ENCODE measurements at places on chromosomes 2 and 18. TPM values are rescaled to one million over a fixed set of nuclear protein-coding genes. Genes with fewer than 3 reads are reported as not detected.

DNA sequence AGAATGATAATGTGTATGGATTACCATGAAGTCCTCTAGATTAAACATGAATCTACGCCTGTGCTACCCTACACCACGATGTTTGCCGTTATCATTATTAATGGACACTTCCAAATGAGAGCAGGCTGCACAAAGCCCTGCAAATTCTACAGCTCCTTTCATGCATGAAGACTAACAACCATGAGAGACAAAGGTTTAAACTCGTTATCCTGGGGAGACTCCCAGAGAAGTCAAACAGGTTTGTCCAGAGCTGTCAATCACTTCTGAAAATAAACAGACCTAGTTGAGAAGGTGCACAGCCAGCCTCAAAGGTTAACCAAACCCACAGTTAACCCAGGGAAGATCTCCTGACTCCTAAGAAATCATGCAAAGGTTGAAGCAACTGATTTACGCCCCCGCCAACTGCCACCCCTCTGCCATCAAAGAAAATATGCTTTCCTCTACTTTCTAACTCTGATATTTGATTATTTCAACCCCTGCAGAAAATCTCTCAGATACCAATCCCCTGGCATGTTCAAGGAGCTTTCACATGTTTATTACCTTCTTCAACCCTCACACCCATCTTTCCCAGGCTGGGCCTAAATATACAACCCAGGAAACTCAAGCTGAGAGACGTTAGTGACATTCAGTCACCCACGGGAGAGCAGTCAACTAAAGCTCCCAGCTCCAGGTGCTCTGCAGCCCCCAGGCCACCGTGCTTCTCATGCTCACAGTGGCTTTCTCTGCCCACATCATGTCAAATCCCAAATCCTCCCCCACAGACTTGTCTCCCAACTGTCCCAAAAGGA is 35.9 kb downstream of the MYO5B start:
- H3K36me3 ChIP-seq: peaks cover 2% of the 10 kb centered on the region
- no peak overlapping the region for H3K4me3 ChIP-seq
- H3K27ac ChIP-seq: no peak overlapping the region
- H3K4me1 ChIP-seq: peaks cover 3% of the 10 kb centered on the region

Gene CRYGD
- total RNA-seq: not detected

Gene MTCL1
- 43.9 TPM for total RNA-seq

Gene TFPI
- 161 TPM for total RNA-seq

Gene SLC16A14
- total RNA-seq: 4.9 TPM

Gene NLRC4
- total RNA-seq: not detected

DNA sequence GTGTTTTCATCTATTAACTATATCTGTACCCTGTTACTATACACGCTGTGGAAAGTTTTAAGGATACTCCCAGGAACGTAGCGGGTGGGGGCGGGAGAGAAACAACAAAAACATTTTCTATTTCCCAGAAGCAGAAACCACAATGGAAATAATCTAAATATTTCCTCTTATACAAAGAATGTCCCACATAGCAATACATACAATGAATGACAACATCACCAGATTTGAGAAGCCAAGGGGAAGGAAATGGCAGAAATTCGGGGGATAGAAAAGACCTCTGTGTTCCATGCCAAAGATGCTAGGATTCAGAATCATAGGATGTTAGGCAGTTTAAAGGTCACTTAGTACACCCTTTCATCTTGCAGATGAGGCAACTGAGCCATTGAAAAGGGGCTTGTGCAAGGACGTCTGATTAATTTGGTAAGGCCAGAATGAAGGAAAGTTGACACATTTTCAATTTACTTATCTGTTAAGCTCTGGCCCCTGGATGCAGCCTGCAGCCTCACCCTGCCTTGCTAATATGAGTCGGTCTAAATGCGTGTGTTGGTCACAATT is 41.1 kb upstream of the SCYGR1 start:
- no peak overlapping the region for H3K4me3 ChIP-seq
- H3K27me3 ChIP-seq: no peaks in the 10 kb centered on the region
- H3K36me3 ChIP-seq: peaks cover 11% of the 10 kb centered on the region

Gene DSC1
- not detected for total RNA-seq

Gene SPDYA
- total RNA-seq: 3.4 TPM

GRCh38 chr2:134217351-134217750 is 36.5 kb upstream of the MGAT5 start:
- DNase-seq: no peak
- H3K36me3 ChIP-seq: no peaks in the 10 kb centered on the region
- H3K4me1 ChIP-seq: no peaks in the 10 kb centered on the region

- no peak overlapping the region for H3K4me3 ChIP-seq
- H3K27me3 ChIP-seq: no peaks in the 10 kb centered on the region
- H3K36me3 ChIP-seq: no peaks in the 10 kb centered on the region
- H3K27ac ChIP-seq: no peak overlapping the region
- no peak for DNase-seq
- no peaks in the 10 kb centered on the region for H3K4me1 ChIP-seq
These were observed 378.4 kb downstream of the LPIN1 start for GRCh38 chr2:12124790-12125189.

GRCh38 chr2:85330839-85331636 is 3.2 kb upstream of the TGOLN2 start:
- H3K27me3 ChIP-seq: no peaks in the 10 kb centered on the region
- peaks cover 26% of the 10 kb centered on the region for H3K4me1 ChIP-seq
- H3K4me3 ChIP-seq: no peak overlapping the region
- peaks cover 2% of the 10 kb centered on the region for H3K36me3 ChIP-seq

- H3K27me3 ChIP-seq: no peaks in the 10 kb centered on the region
- peaks cover 4% of the 10 kb centered on the region for H3K36me3 ChIP-seq
- H3K4me3 ChIP-seq: peak overlapping the region; percentile 84
These were observed 1.2 kb downstream of the KDSR start for GRCh38 chr18:63365876-63366212.

- no peak overlapping the region for H3K4me3 ChIP-seq
- peaks cover 3% of the 10 kb centered on the region for H3K4me1 ChIP-seq
- no peak for DNase-seq
- H3K36me3 ChIP-seq: peaks cover 15% of the 10 kb centered on the region
- no peaks in the 10 kb centered on the region for H3K27me3 ChIP-seq
These were observed 34.7 kb downstream of the SPOPL start for GRCh38 chr2:138536302-138536701.

DNA sequence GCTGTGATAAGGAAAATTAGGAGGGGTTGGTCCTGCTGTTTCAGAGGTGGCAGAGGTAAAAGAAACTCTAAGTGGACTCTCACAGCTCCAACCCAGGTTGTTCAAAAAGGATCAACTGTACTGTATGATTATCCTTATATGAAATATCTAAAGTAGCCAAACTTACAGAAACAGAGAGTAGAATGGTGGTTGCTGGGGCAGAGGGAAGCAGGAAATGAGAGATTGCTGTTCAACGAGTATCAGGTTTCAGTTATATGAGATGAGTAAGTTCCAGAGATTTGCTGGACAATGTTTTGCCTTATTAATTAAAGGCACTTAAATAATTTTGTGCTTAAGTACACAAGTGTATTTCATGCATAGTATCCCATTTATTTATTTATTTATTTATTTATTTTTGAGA is 972.0 kb upstream of the LRRTM1 start:
- DNase-seq: no peak
- no peak overlapping the region for H3K4me3 ChIP-seq
- H3K27ac ChIP-seq: no peak overlapping the region
- no peaks in the 10 kb centered on the region for H3K4me1 ChIP-seq
- no peaks in the 10 kb centered on the region for H3K36me3 ChIP-seq

DNA sequence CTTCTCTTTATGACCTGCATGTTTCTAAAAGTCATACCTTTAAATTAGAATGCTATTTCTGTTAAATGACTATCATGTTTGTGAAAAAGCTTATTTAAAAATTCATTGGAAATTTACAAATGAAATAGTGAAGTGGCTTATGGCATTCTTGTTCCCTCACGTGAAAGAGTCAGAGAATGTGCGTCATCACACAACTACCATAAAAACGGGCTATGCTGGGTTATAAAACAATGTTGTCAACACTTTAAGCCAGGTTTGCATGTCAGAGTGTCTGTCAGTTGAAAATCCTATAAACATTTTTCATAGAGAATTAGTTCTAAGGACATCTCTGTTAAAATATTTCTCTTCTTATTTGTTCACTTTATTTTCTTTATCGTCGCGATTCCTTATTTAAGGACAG is 42.5 kb upstream of the STK39 start:
- H3K4me1 ChIP-seq: no peaks in the 10 kb centered on the region
- H3K27me3 ChIP-seq: no peaks in the 10 kb centered on the region
- DNase-seq: no peak
- no peak overlapping the region for H3K27ac ChIP-seq
- no peaks in the 10 kb centered on the region for H3K36me3 ChIP-seq

- H3K27me3 ChIP-seq: no peaks in the 10 kb centered on the region
- H3K4me1 ChIP-seq: no peaks in the 10 kb centered on the region
- H3K4me3 ChIP-seq: no peak overlapping the region
- no peak overlapping the region for H3K27ac ChIP-seq
- no peaks in the 10 kb centered on the region for H3K36me3 ChIP-seq
- no peak for DNase-seq
These were observed 444.9 kb downstream of the ARHGAP15 start for GRCh38 chr2:143574069-143574468.

Gene FOXI3
- total RNA-seq: not detected

GRCh38 chr18:65399091-65399490 is 351.7 kb upstream of the CDH7 start:
- H3K27me3 ChIP-seq: peaks cover 6% of the 10 kb centered on the region
- H3K36me3 ChIP-seq: no peaks in the 10 kb centered on the region
- H3K4me3 ChIP-seq: no peak overlapping the region
- no peaks in the 10 kb centered on the region for H3K4me1 ChIP-seq

- no peaks in the 10 kb centered on the region for H3K27me3 ChIP-seq
- no peak for DNase-seq
These were observed 61.7 kb downstream of the RNF152 start for GRCh38 chr18:61831071-61831470.

Gene AQP12B
- not detected for total RNA-seq

DNA sequence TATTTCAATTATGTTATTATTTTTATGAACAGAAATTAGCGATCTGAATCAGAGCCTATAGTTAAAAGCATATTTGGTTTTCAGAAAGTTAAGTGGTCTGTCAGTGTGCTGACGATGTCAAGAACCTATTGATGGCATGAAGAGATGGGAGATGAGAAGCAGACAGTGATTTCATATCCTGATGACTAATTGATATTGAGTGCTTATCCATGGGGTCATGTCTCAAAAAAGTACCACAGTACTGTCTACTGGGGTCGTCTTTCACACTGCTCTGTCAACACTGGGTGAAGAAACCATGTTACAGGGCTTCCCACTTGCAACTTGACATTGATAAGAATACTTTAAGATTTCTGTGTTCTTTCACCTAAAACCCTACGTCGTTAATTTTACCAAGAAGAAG is 297.1 kb downstream of the AFF3 start:
- peaks cover 30% of the 10 kb centered on the region for H3K4me1 ChIP-seq
- H3K27ac ChIP-seq: no peak overlapping the region

- H3K4me3 ChIP-seq: no peak overlapping the region
- H3K36me3 ChIP-seq: peaks cover 8% of the 10 kb centered on the region
- peaks cover 12% of the 10 kb centered on the region for H3K27me3 ChIP-seq
These were observed 24.2 kb downstream of the PLCL1 start for GRCh38 chr2:197828464-197829135.

Gene BMP10
- total RNA-seq: not detected

DNA sequence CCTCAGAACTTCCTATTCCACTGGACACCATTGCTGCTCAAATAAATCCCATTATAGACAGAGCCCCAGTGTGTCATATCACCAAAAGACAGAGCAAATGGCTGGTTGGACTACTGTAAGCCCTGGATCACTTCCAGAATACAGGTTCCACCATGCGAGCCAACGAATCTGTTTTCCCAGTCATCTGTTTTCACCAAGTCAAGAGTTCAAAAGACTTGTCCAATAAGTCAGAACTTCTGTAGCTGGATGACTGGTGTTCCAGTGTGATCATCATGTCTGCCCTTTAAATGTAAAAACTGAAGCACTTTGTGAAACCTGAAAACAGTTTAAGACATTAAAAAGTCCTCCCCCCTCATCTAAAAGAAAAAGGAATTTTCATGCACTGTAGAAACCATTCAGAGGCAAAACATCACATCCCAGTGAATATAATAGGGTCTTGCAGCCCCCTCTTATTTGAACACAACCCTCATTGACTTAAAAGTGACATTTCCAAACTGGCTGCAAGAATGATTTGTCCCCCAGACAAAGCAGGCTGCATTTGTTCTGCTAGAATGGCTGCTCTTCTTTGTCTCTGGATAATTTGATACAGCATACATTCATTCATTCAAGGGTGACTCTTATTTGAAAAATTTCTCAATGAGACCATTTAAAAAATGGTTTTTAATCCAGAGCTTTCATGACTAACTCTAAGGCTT is 64.6 kb upstream of the TANC1 start:
- no peak overlapping the region for H3K27ac ChIP-seq
- H3K27me3 ChIP-seq: no peaks in the 10 kb centered on the region
- DNase-seq: no peak
- H3K36me3 ChIP-seq: no peaks in the 10 kb centered on the region
- H3K4me3 ChIP-seq: no peak overlapping the region

- no peaks in the 10 kb centered on the region for H3K27me3 ChIP-seq
- no peak overlapping the region for H3K27ac ChIP-seq
- H3K36me3 ChIP-seq: peaks cover 1% of the 10 kb centered on the region
- H3K4me1 ChIP-seq: peaks cover 50% of the 10 kb centered on the region
- no peak overlapping the region for H3K4me3 ChIP-seq
These were observed 184.2 kb downstream of the ZNF521 start for GRCh38 chr18:25167612-25168410.

DNA sequence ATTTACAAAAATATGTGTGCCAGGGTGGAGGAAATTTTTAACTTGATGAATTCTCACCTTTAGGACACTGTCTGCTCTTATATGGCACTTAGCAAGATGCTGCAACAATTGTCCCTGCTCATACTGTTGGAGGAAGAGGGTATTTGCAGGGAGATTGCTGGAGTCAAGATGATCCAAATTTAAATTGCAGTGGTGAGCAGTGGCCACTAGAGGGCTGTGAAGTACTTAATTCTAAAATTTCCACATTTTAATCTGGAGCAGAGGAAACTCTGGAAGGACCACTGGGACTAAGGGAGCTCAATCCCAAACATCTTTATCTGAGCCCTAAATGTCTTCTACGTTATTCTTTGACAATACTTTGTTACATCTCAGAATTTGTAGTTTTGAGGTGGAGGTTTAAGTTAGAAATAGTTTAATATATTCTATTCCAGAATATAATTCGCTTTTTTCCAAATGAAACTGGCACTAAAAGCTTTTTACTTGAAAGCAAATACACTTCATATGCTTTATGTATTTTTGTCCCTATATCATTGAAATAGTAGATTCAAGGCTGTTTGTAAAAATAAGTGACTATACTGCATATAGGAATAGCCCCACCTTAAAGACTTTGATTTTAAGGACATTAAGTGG is 33.0 kb upstream of the PTH2R start:
- no peak overlapping the region for H3K4me3 ChIP-seq
- peaks cover 2% of the 10 kb centered on the region for H3K36me3 ChIP-seq
- H3K27ac ChIP-seq: no peak overlapping the region
- H3K4me1 ChIP-seq: peaks cover 3% of the 10 kb centered on the region
- peaks cover 11% of the 10 kb centered on the region for H3K27me3 ChIP-seq
- no peak for DNase-seq

GRCh38 chr2:26901326-26902183 is 53.6 kb downstream of the DPYSL5 start:
- no peak overlapping the region for H3K27ac ChIP-seq
- no peak for DNase-seq
- H3K27me3 ChIP-seq: peaks cover 17% of the 10 kb centered on the region
- peaks cover 2% of the 10 kb centered on the region for H3K36me3 ChIP-seq
- H3K4me1 ChIP-seq: peaks cover 3% of the 10 kb centered on the region
- H3K4me3 ChIP-seq: no peak overlapping the region

Gene PLGLB2
- total RNA-seq: 6.5 TPM

- H3K36me3 ChIP-seq: no peaks in the 10 kb centered on the region
- H3K27ac ChIP-seq: no peak overlapping the region
- DNase-seq: no peak
- H3K4me3 ChIP-seq: no peak overlapping the region
These were observed 67.6 kb upstream of the STAT1 start for GRCh38 chr2:191081411-191082155.
